ENCODE measurements at places on chromosomes 3 and 15.

GRCh38 chr3:97719156-97719821 lies 45.3 kb upstream of the ARL6 start:
- no peak overlapping the region for H3K27ac ChIP-seq
- H3K27me3 ChIP-seq = peaks cover 2% of the 10 kb centered on the region
- H3K4me1 ChIP-seq = no peaks in the 10 kb centered on the region
- DNase-seq = peak; percentile 55
- peak overlapping the region; percentile 55 for H3K4me3 ChIP-seq

DNA sequence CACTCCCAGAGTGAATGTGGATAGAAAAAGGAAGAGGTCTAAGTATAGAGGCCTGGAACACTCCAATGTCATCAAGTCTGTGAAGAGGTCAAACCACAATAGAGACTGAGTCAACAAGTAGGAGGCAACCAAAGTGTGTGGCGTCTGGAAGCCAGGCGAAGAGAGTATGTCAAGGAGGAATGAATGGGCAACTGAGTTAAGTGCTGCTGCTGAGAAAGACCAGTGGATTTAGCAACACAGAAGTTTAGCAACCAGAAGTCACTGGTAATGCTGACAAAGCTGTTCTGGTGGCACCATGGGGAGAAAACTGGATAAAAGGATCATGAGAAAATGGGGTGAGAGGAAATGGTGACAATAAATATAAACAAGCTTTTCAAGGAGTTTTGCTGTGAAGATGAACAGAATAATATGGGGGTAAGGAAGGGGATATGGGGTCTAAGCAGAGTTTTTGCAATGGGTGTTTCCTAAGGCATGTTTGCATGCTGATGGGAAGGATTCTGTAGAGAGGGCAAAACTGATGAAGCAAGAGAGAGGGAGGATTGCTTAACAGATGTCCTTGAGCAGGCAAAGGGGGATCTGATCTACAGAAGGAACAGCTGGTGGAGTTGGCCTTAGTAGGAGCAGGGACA lies 38.4 kb downstream of the PCOLCE2 start:
- H3K27me3 ChIP-seq = peaks cover 3% of the 10 kb centered on the region
- no peak overlapping the region for H3K4me3 ChIP-seq
- no peaks in the 10 kb centered on the region for H3K36me3 ChIP-seq

GRCh38 chr3:54698054-54698453 lies 229.8 kb downstream of the LRTM1 start:
- H3K4me3 ChIP-seq = no peak overlapping the region
- no peak overlapping the region for H3K27ac ChIP-seq
- no peaks in the 10 kb centered on the region for H3K4me1 ChIP-seq
- no peak for DNase-seq

GRCh38 chr3:52227766-52228165 lies 2.3 kb upstream of the TLR9 start:
- H3K4me1 ChIP-seq = peaks cover 39% of the 10 kb centered on the region
- no peaks in the 10 kb centered on the region for H3K27me3 ChIP-seq
- no peak overlapping the region for H3K4me3 ChIP-seq
- H3K36me3 ChIP-seq = peaks cover 46% of the 10 kb centered on the region

- H3K4me1 ChIP-seq = no peaks in the 10 kb centered on the region
- H3K27ac ChIP-seq = no peak overlapping the region
- no peak overlapping the region for H3K4me3 ChIP-seq
- DNase-seq = no peak
These were observed 72.0 kb upstream of the IQSEC1 start for GRCh38 chr3:13145131-13145825.

GRCh38 chr15:51829376-51830275 lies at the start of gene TMOD3:
TSS of gene TMOD3 (plus strand) at chr15:51829653. CDS start at chr15:51862885, 33,232 bp downstream.
- H3K27me3 ChIP-seq = no peaks in the 10 kb centered on the region
- no peaks in the 10 kb centered on the region for H3K36me3 ChIP-seq
- DNase-seq = peak; percentile 89
- peak within 1 kb of the TSS; percentile 82 for H3K27ac ChIP-seq

GRCh38 chr3:117989982-117990381 lies 1044.7 kb downstream of the IGSF11 start:
- no peak for DNase-seq
- H3K4me3 ChIP-seq = no peak overlapping the region
- no peaks in the 10 kb centered on the region for H3K36me3 ChIP-seq
- no peaks in the 10 kb centered on the region for H3K27me3 ChIP-seq
- no peaks in the 10 kb centered on the region for H3K4me1 ChIP-seq

- no peaks in the 10 kb centered on the region for H3K27me3 ChIP-seq
- H3K36me3 ChIP-seq = no peaks in the 10 kb centered on the region
- peaks cover 3% of the 10 kb centered on the region for H3K4me1 ChIP-seq
- no peak for DNase-seq
These were observed 403.0 kb upstream of the ONECUT1 start for GRCh38 chr15:53193149-53193548.

GRCh38 chr3:184335291-184335660 lies 2.1 kb upstream of the FAM131A start:
- H3K27me3 ChIP-seq = no peaks in the 10 kb centered on the region
- H3K4me1 ChIP-seq = peaks cover 29% of the 10 kb centered on the region
- no peak for DNase-seq
- H3K36me3 ChIP-seq = peaks cover 39% of the 10 kb centered on the region
- peak overlapping the region; percentile 94 for H3K27ac ChIP-seq
- H3K4me3 ChIP-seq = peak overlapping the region; percentile 55

DNA sequence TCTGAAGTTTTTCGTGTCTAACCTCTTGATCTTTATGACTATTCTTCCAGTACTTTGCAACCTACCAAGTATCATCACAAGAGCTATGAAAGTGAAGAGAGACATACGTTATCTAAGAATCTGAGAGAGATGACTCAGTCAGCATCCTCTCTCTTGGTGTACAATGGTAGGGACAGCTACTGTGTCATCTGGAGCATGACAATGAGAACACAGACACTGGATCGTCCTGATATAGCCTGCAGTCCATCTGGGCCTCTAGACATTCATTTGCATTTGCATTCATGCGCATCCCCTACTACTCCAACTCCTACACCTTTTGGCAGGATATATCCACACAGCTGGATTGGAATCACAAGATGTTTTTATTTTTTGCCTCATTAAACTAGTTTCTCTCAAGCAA lies 115.2 kb downstream of the PEX5L start:
- H3K36me3 ChIP-seq = no peaks in the 10 kb centered on the region
- H3K27me3 ChIP-seq = no peaks in the 10 kb centered on the region
- H3K4me1 ChIP-seq = no peaks in the 10 kb centered on the region
- H3K27ac ChIP-seq = no peak overlapping the region

- H3K27ac ChIP-seq = no peak overlapping the region
- no peaks in the 10 kb centered on the region for H3K27me3 ChIP-seq
- H3K4me3 ChIP-seq = no peak overlapping the region
- no peak for DNase-seq
- H3K4me1 ChIP-seq = peaks cover 3% of the 10 kb centered on the region
These were observed 42.0 kb upstream of the SKOR1 start for GRCh38 chr15:67783303-67783702.

- H3K27ac ChIP-seq = no peak overlapping the region
- DNase-seq = no peak
- H3K4me3 ChIP-seq = no peak overlapping the region
- no peaks in the 10 kb centered on the region for H3K4me1 ChIP-seq
- no peaks in the 10 kb centered on the region for H3K36me3 ChIP-seq
These were observed 93.0 kb downstream of the ARNT2 start for GRCh38 chr15:80497221-80497620.

- H3K27ac ChIP-seq = no peak overlapping the region
- H3K4me3 ChIP-seq = no peak overlapping the region
- no peaks in the 10 kb centered on the region for H3K27me3 ChIP-seq
These were observed 743.3 kb upstream of the BCHE start for GRCh38 chr3:166580561-166580960.

DNA sequence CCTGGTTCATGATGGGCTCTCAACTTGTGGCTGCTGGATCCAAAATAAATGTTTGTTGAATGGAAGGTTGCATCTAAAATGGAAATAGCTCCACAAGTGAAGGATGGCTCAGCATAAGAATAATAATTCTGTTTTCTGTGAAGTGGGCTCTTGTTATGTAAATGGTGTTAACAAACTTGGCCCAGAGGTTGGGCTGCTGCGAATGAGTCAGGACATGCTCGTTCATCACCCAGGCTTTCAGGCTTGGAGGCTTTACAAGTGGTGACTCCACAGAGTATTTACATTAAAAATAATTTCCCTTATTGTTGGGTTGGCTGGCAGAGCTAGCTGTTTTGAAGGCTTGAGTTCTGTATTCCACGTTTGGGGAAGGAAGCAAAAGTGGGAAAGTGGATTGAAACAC lies 60.5 kb downstream of the ITGB5 start:
- no peak overlapping the region for H3K27ac ChIP-seq
- peaks cover 6% of the 10 kb centered on the region for H3K27me3 ChIP-seq
- no peak for DNase-seq
- H3K36me3 ChIP-seq = no peaks in the 10 kb centered on the region
- no peak overlapping the region for H3K4me3 ChIP-seq

DNA sequence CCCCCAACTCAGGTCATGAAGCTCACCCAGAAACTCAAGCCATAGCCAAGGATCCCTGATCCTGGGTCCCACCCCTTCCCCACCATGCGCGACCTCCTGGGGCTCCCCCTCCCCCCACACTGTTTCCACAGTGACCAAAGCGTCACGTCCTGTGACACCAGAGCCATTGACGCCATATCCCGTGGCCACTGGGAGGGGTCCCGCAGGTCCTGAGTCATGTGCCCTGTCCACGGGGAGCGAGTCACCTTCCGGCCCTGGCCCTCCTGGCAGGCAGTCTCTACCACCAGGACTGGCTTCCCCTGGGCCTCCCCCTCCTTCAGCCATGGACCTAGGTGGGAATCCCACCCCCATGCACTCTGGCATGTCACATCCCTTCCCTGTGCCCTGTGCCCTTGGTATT lies 15.6 kb downstream of the SEMA3F start:
- H3K27ac ChIP-seq = no peak overlapping the region
- no peak overlapping the region for H3K4me3 ChIP-seq
- H3K27me3 ChIP-seq = no peaks in the 10 kb centered on the region
- H3K4me1 ChIP-seq = no peaks in the 10 kb centered on the region
- no peak for DNase-seq

DNA sequence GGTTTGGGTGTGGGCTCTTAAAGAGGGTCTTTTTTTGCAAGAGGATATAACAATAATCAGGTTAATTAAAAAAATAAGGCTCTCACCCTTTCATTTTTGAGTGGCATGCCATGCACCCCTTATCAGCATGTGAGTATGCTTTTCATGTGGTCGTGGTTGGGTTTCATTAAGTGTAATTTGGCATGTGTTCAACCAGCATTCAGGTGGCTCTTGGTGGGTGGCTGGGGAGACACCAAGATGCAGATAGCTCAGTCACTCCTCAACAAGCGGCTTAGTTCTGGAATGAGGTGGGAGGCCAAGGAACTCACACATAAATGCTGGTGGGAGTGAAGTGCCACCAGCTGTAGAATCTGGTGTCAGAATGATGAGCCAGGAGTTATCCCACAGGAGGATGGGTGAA lies 66.8 kb downstream of the FLNB start:
- H3K36me3 ChIP-seq = peaks cover 22% of the 10 kb centered on the region
- H3K4me1 ChIP-seq = peaks cover 22% of the 10 kb centered on the region
- no peak overlapping the region for H3K4me3 ChIP-seq
- no peaks in the 10 kb centered on the region for H3K27me3 ChIP-seq
- DNase-seq = peak; percentile 67

- no peaks in the 10 kb centered on the region for H3K36me3 ChIP-seq
- no peak for DNase-seq
- no peaks in the 10 kb centered on the region for H3K4me1 ChIP-seq
- H3K27ac ChIP-seq = no peak overlapping the region
These were observed 20.2 kb downstream of the TM6SF1 start for GRCh38 chr15:83127547-83128150.

DNA sequence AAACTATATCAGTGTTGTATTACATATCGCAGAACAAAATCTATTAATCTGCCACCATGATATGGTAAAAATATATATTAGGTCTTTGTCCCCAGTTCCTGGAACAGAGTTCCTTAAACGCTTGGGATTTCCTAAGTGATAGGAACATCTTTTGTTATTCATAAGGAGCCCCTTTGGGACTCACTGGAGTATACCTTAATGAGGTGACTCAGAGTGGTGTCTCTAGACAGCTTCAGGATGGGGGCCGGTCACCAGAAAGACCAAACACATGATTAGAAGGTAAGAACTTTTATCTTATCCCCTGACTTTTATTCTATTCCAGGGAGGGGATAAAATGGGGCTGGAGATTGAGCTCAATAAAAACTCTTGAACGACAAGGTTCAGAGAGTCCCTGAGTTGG lies 12.3 kb upstream of the CHCHD6 start:
- DNase-seq = no peak
- H3K27ac ChIP-seq = no peak overlapping the region
- no peak overlapping the region for H3K4me3 ChIP-seq
- H3K4me1 ChIP-seq = no peaks in the 10 kb centered on the region
- H3K27me3 ChIP-seq = peaks cover 15% of the 10 kb centered on the region

DNA sequence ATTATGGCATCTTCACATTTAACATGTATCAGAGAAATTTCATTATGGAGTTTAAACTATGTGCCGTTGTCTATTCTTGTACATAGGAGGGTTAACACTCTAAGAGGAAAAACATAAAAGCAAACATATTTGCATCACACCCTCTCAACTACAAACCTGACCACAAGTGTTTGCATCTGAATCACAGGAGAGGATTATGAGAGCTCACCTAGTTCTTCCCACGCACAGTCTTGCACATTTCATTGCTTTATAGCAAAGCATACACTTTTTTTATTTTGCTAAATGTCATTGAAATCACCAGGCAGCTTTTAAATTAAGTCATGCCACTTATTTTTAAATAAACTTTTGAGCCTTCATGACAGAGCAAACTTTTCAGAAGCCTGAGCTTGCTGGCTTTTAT lies 12.5 kb downstream of the TRAT1 start:
- H3K36me3 ChIP-seq = peaks cover 24% of the 10 kb centered on the region
- H3K27me3 ChIP-seq = no peaks in the 10 kb centered on the region
- peak; percentile 58 for DNase-seq
- H3K4me3 ChIP-seq = peak overlapping the region; percentile 71
- peaks cover 91% of the 10 kb centered on the region for H3K4me1 ChIP-seq
- peak overlapping the region; percentile 76 for H3K27ac ChIP-seq

DNA sequence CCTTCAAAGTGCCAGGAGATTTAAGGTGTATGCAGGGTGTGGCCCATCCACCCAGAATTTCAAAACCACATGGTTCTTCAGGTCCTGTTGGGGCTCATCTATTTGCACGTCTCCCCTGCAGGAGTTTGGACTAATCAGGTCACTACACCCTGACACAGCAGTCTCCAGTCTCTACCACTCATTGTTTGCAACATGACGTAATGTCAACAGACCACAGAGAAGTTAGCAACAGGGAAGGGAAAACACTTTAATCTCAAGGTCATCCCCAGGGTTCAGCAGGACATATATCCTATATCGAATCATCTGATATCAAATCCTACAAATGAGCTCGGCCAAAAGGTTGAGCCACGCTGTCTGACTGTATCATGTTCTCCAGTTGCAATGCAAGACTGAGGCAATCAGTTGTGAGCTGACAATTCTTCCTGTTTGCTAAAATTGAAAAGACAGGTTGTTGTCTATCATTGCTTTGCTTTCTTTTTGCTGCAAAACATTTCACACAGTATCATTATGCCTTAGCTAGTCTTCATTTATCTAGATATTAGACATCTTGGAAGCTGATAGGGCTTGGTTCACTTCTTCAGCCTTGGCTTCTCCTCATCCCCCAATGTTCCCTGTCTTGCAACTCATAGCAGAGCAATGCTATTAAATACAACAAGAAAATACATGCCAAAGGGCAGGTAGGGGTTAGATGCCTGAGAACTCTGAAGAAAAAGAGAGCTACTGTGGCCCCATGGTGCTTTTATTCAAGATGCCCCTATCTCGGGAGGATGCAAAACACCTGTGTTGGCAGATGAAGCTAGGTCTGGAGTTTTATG lies 13.4 kb upstream of the LEKR1 start:
- H3K27me3 ChIP-seq = no peaks in the 10 kb centered on the region
- peak overlapping the region; percentile 52 for H3K27ac ChIP-seq
- peak; percentile 5 for DNase-seq
- peaks cover 28% of the 10 kb centered on the region for H3K4me1 ChIP-seq

All from CD4-positive, CD25-positive, alpha-beta regulatory T cell (primary cell).